Stimulated activated CD4-positive, alpha-beta T cell treated with anti-CD3 and anti-CD28 coated beads, Interleukin-4, amount 100 ng/mL, for 1 hour (primary cell): ENCODE measurements at places on chromosomes 3 and 15.

DNA sequence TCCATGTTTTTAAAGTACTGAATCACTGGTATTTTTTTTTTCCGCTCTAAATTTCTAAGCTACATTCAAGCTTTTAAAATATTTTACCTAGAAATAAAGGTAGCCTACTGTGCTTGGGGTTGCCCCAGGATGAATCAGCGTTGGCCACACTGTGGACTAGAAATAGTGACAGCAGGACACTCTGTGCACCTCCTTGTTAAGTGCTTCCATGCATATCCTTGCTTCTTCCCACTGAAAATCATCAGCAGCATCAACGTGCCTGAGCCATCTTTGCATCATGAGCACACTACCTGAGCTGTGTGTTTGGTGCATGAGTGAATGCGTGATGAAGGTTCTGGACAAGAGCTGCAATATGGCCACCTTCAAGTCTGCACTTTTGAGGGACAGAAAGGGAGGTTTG lies 142.0 kb upstream of the SLC2A2 start:
- DNase-seq, result no peak

- DNase-seq, result no peak
Measured at GRCh38 chr3:117863146-117863545, 1153.6 kb downstream of the TUSC7 start.

DNA sequence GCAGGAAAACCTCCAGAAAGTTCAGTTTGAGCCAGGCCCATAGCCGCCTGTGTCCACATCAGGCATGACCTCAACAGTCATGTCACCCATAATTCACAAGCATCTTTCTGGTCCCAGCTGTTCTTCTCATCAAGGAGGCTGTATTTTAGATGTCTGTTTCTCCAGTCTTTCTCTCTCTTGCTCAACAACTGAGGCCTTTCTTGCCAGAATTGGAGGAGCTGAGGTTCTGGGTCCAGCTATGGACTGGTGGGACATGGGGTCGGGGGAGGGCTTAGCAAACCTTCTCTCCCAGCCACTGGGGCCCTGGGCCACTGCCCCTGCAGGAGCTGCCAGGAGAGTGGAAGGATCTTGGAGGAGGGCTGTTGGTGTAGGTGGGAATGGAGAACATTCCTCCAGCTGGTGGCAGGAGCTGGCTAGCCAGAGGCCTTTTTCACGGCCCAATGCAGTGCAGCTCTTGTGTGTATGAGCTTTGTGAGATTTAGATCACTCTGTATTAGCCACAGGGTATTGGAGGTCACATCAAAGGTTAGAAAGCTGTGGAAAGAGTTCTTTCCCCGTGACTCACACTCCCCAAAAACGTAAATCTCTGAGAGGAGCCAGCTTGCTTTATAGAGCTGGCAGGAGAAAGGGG lies 23.5 kb downstream of the MAGEF1 start:
- no peak for DNase-seq

DNA sequence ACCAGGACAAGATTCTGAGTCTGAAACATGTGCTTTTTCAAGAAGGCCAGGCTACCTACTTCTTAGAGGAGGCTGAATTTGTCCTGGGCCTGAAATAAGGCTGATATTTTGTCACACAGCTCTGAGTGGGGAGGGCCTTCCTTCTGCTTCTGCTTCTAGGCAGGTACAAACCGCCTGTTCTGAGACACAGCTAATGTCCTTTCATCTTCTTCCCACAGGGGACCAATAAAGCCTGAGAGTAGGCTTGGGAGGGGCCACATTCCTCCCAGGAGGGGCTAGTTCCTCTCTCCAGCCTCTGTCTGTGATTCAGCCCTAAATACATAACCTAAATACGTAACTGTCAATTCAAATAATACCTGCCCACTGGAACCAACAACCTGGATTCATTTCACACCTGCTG lies 34.8 kb downstream of the CRYGS start:
- DNase-seq, result no peak

GRCh38 chr15:72579814-72580213 lies 74.7 kb upstream of the GOLGA6B start:
- no peak for DNase-seq
